Fibroblast of skin of left biceps (primary cell): ENCODE measurements at places on chromosomes 11 and 22.

- DNase-seq, result no peak
These were observed 85.9 kb downstream of the BUD13 start for GRCh38 chr11:116686866-116687265.

GRCh38 chr11:2789331-2789730, 89.5 kb upstream of the KCNQ1OT1 start:
- DNase-seq, result no peak

- no peak for DNase-seq
These were observed 25.9 kb downstream of the GRAP2 start for GRCh38 chr22:39926753-39927152.

DNA sequence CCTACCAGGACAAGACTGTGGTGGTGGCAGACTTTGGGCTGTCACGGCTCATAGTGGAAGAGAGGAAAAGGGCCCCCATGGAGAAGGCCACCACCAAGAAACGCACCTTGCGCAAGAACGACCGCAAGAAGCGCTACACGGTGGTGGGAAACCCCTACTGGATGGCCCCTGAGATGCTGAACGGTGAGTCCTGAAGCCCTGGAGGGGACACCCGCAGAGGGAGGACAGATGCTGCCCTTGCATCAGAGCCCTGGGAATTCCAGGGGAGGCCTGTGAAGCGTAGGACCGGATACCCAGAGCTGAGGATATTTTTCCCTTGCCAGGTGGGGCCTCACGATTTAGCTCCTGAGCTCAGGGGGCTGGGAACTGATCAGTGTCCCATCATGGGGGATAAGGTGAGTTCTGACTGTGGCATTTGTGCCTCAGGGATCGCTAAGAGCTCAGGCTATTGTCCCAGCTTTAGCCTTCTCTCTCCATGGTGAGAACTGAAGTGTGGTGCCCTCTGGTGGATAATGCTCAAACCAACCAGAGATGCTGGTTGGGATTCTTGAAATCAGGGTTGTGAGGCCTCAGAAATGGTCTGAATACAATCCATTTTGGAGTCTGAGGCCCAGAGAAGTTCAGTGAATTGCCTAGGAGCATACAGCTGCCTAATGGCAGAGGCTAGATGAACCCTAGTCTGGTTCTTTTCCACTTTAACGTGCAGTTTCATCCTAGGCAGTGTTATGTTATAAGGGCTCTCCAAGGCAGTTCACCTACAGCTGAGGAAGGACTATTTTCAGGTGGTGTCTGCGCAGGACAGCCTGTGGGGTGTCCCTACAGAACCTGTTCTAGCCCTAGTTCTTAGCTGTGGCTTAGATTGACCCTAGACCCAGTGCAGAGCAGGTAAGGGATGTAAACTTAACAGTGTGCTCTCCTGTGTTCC, 19.5 kb downstream of the PIK3IP1 start:
- DNase-seq, result no peak

GRCh38 chr22:20953342-20953608, 13.8 kb upstream of the AIFM3 start:
- no peak for DNase-seq

DNA sequence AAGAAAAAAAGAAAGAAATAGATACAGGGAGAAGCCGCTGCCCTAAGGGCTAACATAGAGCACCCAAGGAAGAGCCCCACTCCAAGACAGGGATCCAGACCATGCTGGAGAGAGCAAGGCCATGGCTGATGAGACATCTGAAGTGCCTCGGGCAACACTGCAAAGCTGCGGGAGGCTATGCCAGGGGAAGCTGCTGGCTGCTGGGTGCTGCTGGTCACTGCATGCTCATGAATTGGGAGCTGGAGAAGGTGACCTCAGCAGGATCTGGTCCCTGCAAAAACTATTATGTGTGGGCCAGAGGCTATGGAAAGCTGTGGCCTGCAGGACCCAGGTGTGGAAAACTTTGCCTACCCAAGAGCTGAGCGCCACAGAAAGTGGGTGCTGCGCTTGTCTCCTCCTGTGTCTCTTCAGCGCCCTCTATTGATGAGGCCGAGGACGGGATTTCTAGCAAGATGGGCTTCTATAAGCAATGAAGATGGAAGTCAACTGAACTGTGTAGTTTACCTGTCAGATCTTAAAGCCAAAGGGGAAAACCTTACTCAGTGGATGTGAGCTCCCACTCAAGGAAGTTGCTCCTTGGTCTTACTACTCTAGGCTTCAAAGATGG, 17.3 kb upstream of the SLC29A2 start:
- peak; percentile 23 for DNase-seq

DNA sequence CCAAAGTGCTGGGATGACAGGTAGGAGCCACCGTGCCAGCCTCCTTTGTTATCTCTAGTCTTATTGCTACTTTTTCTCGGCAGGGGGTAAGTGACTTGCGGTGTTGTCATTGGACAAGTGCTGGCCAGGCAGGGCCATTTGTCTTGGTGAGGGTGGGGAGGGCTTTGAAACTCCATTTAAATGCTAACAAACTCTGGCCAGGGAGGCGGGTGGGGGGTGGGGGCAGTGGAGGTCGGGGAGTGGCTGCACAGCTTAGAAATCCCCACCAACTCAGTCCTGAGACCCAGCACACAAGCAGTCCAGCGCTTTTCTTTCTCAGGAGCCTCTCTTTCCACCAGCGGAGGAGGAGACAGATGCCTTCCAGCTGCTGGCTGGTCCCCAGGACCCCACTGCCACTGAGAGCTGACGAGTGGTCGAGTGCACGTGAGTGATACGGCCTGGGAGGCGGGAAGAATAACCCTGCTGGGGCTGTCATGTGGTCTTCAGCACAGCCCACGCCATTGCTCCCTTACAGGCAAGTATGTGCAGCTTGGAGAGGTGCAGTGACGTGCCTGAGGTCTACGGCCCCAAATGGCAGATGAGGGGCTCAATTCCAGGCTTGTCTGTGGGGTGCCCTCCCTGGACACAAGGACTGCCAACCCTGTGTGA, 24.2 kb upstream of the OSBPL5 start:
- DNase-seq, result no peak

GRCh38 chr11:81787584-81788049, 946.0 kb downstream of the FAM181B start:
- DNase-seq, result peak; percentile 65

GRCh38 chr11:76103460-76103859, 102.8 kb downstream of the WNT11 start:
- no peak for DNase-seq

DNA sequence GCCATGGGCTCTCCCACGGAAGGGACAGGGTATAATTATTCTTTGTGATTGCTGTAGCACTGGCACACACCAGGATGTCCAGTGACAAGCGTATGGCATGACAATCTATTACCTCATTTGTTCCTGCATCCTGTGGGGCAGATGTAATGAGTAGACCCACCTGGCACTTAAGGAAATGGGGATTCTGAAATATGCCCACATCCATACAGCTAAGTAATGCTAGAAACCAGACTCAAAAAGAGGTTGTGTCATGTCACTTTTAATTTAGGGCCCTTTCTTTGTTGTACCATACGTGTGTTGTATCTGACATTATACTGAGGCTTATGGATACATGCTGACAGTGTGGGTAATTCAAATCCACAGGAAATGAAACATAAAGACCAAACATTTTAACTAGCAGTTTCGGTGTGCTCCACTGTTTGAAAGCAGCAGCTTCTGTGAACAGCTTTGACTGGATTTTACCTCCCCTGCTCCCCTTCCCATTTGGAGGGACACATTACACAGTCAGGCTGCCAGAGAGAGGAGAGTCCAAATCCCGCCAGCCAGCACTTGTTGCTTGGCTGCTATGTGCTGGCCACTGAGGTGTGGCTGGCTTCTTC, 21.2 kb downstream of the GRAMD1B start:
- no peak for DNase-seq

DNA sequence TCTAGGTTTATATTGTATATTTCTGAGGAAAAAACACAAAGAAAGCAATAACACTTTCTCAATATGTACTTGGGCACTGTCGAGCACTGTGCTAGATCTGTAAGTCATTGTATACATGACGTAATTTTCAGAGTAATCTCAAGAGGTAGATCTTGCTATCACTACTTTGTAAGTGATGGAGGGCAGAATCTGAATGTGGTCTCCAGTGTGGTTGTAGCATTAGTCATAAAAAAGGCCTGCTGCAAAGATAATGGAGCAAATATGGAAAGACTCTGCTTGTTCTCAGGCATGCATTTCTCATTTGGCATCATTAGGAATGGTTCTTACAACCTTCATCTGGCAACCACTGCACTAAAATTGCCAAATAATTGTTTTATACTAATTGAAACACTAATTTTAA, 419.8 kb upstream of the CCDC179 start:
- DNase-seq, result no peak

- no peak for DNase-seq
These were observed 967.5 kb downstream of the NTM start for GRCh38 chr11:132337819-132338416.

- no peak for DNase-seq
These were observed 156.0 kb upstream of the SOX6 start for GRCh38 chr11:16512198-16512898.

GRCh38 chr22:24441406-24442351, 14.3 kb downstream of the ADORA2A start:
- no peak for DNase-seq

- no peak for DNase-seq
These were observed 339.1 kb upstream of the API5 start for GRCh38 chr11:42972741-42973140.

- DNase-seq, result no peak
These were observed 13.6 kb downstream of the UCP2 start for GRCh38 chr11:73969091-73969490.

GRCh38 chr11:119187123-119187892, 2.0 kb downstream of the NHERF4 start:
- no peak for DNase-seq

- no peak for DNase-seq
These were observed 19.9 kb upstream of the CTSC start for GRCh38 chr11:88357323-88358039.

DNA sequence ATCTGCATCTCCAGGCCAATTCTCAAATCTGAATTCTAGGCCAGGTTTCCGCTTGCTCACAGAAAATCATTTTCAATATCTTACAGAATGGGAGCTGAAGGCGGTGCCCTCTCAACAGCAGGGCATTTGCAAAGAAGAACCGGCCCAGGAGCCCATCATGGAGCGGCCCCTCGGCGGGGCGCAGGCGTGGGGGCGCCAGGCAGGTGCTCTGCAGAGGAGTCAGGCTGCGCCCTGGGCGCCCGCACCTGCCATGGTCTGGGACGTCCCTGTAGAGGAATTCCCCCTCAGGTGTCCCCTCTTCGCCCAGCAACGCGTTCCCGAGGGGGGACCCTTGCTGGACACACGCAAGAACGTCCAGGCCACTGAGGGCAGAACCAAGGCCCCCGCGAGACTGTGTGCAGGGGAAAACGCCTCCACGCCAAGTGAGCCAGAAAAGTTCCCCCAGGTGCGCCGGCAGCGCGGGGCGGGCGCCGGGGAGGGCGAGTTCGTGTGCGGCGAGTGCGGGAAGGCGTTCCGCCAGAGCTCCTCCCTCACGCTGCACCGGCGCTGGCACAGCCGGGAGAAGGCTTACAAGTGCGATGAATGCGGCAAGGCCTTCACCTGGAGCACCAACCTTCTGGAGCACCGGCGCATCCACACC, 11.5 kb downstream of the ZNF74 start:
- DNase-seq, result no peak

DNA sequence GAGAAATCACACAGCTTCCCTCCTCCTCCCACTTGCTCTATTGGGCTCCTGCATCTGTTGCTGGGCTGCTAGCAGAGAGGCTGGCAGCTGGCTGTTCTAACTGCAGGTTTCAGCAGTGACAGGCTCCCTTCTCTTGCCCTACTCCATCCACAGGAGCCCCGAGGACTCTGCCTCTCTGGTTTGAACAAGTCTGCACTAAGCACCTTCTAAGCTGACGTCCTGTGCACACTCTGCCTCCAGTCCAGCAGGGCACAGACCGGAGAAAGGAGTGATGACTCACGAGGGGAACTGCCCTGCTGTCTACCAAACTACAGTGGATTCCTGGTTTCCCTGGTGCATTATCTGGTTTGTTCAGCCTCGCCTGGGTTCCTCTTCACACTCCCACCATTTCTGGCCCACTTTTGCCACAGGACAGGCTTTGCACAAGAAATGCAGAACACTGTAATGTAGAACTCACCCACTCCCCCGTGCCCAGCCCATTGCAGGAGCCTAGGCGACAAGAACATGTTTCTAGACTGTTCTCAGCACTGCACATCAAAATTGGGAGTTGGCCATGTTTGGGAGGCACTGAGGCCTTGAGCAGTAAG, 26.0 kb downstream of the IL10RA start:
- DNase-seq, result no peak

- DNase-seq, result no peak
These were observed 53.0 kb downstream of the KREMEN1 start for GRCh38 chr22:29125844-29126243.

DNA sequence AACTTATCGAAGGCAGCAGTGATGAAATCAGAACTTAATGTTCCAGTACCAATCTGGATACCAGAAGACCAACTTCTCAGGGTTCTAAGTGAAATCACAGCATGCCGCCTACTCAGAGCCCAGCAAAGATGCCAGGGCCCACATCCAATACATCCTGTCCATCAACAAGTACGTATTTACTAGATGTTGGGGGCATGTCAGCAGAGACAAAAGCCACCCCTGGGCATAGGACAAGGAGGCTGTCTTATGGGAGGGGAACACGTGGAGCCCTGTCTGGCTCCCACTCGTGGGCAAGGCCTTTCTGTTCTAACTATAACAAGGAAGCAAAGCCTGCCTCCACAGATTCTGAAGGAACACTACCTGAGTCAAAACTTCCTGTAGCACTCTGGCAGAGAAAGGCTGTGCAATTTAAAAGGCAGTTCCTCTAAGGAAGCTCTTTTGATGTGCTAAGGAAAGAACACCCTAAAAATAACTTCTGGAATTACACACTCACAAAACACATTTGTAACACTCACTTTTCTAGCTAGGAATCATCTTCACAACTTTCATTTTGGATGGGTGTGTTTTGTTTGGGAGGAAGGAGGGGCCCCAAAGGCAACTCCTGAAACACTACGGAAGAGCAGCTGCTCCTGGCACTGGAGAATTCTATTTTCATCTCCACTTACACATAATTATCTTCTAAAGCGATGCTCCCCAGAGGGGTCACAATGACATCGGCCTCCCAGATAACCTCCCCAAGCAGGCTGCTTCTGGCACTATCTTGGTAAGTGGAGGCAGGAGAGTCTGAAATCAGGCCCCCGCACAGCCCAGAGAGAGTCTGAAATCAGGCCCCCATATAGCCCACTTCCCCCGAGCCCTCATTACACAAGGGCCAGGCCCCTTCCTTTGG, 14.2 kb downstream of the SMCO4 start:
- no peak for DNase-seq

DNA sequence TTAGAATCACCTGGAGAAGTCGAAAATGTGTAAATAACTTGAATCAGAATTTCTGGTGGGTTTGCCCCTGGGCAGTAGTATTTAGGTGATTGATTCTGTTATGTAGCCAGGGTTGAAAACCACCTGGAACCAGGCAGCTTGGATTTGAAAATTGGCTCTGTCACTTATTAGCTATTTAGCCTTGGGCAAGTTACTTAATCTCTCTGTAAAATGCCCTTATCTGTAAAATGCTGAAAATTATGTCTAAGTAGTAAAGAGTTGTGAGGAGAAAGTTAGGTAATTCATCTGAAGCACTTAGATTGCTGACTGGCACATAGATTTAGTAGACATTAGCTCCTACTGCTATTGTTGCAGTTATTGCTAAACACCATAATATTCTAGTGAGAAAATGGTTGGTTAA, 49.3 kb downstream of the PPME1 start:
- no peak for DNase-seq
